T-helper 17 cell (primary cell): ENCODE measurements at places on chromosomes 6 and 20. TPM values are rescaled to one million over a fixed set of nuclear protein-coding genes. Genes with fewer than 3 reads are reported as not detected.

The PRICKLE4 gene
- not detected for total RNA-seq

The KCNK16 gene
- not detected for total RNA-seq

The ARFGEF2 gene
- 24.1 TPM for total RNA-seq

DNA sequence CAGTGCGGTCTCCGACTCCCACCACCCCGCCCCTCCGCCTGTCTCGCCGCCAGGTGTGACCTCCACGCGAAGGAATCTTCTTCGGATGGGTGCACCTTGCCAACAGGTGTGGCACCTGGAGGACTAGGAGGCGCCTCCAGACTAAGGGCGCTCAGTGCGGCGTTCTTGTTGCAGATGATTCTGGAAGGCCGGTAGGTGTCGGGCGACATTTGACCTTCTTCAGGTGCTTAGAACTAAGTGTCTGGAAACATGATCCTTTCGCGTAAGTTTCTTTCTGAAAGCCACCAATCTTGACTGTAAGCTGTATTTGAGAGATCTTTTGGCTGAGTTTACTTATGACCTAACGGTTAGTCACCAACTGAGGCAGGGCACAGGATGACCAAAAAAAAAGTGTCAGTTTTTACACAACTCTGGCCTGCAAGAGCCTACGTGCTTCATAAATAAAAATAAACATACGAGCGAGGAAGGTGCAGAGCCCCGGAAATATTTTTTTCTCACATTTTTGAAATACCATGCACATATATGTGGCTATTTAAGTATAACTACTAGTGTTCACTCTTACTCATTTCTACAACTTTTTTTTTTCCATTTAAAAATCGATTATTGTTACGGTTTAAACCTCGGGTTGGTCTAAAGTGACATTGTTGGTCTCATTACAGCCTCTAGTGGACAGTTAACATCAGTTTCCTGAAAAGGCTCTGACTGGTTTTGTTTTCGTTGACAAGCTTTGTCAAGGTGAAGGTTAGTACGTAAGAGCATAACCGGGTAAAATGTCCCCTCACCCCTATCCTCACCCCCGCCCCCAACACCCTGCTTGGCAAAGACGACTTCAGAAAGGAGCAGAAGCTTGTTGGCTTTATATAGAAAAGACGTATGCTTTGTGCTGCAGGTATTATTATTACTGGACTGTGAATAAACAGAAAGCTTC is 1.6 kb upstream of the ATXN1 start:
- H3K4me3 ChIP-seq, result peak overlapping the region; percentile 99
- H3K4me1 ChIP-seq, result peaks cover 45% of the 10 kb centered on the region
- peaks cover 4% of the 10 kb centered on the region for H3K36me3 ChIP-seq
- H3K27ac ChIP-seq, result peak overlapping the region; percentile 99

DNA sequence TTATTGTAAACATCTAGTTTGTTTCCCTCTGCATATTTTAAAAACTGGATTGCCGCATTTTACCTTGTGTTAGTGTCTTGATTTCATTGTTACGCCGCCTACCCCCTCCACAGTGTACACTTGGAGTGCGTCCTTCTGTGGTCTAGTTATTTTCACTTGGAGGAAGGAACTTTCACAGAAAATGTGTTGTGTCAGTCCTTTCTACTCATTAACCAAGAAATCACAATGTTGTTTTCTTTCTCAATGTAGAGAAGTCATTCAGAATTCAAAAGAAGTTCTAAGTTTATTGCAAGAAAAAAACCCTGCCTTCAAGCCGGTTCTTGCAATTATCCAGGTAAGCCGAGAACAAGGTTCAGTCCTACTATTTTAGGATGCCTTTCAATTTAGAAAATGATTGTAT is 10.3 kb downstream of the MTHFD1L start:
- H3K4me1 ChIP-seq, result peaks cover 11% of the 10 kb centered on the region
- DNase-seq, result no peak
- peaks cover 4% of the 10 kb centered on the region for H3K36me3 ChIP-seq
- H3K27ac ChIP-seq, result no peak overlapping the region
- no peaks in the 10 kb centered on the region for H3K27me3 ChIP-seq

DNA sequence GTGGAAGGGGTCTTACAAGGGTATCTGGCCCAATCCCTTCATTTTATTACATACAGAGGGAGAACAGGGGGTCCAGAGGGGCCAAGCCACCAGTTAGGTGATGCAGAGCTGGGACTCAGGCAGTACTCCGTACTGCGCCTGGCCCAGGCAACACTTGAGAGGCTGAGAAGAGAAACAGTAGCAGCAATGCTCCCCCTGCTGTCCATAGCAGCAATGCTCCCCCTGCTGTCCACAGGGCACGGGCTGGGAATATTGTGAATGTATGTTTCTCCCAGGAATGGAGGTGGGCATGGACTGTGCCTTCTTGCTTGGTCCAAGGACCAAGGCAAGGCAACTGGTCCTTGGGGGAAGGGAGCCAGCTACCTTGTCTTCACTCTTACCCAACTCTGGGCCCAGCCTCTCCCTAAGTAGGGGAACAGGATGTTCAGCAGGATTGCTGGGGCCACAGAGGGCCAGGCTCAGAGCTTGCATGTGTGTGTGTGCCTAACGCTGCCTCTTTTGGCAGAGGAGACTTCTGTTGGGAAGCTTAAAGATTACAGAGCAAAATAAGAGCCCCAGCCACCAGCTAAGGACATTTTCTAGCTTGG is 14.8 kb upstream of the FAM83C start:
- no peak for DNase-seq
- no peaks in the 10 kb centered on the region for H3K36me3 ChIP-seq
- peaks cover 8% of the 10 kb centered on the region for H3K4me1 ChIP-seq

DNA sequence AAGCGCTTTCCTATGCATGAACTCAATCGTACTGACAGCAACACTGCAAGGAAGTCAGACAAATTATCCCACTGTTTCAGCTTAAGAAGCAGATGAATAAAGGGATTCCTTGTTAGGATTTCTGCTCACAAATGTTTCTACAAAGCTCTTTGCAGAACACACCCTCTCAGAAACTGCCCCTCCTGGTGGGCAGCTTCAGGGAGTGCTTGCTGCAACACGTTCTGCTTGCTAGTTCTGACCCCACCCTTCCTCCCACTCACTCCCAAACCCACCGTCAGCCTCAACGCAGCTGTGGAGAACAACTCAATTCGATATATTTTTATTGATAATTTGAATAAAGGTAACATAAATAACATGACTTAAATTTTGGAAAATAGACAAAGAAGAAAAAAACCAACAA is 250.8 kb upstream of the PRDM1 start:
- H3K36me3 ChIP-seq, result no peaks in the 10 kb centered on the region
- H3K4me1 ChIP-seq, result peaks cover 5% of the 10 kb centered on the region
- no peak overlapping the region for H3K27ac ChIP-seq

DNA sequence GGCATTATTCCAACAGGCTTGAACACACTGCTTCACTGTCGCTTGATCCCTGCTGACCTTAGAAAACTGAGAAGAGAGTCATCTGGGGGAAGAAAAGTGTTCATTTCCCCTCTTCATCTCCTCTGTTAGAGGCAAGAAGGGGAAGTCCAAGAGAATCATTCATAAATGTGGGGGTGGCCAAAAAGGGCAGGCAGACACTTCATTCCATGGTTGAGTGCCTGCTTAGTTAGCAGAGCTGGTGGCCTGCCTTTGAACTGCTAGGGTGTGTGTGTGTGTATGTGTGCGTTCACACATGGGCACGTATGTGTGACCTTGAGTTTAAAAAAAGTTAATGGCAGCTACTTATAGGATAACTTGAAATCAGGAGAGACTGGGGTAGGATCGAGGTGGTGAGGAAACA is 39.4 kb upstream of the RFPL4B start:
- no peak overlapping the region for H3K27ac ChIP-seq
- no peaks in the 10 kb centered on the region for H3K36me3 ChIP-seq
- DNase-seq, result no peak
- H3K4me1 ChIP-seq, result peaks cover 2% of the 10 kb centered on the region
- H3K27me3 ChIP-seq, result peaks cover 62% of the 10 kb centered on the region
- no peak overlapping the region for H3K4me3 ChIP-seq

GRCh38 chr6:133129556-133129955 is 111.6 kb upstream of the EYA4 start:
- H3K27me3 ChIP-seq, result no peaks in the 10 kb centered on the region
- no peak overlapping the region for H3K4me3 ChIP-seq
- H3K4me1 ChIP-seq, result no peaks in the 10 kb centered on the region

DNA sequence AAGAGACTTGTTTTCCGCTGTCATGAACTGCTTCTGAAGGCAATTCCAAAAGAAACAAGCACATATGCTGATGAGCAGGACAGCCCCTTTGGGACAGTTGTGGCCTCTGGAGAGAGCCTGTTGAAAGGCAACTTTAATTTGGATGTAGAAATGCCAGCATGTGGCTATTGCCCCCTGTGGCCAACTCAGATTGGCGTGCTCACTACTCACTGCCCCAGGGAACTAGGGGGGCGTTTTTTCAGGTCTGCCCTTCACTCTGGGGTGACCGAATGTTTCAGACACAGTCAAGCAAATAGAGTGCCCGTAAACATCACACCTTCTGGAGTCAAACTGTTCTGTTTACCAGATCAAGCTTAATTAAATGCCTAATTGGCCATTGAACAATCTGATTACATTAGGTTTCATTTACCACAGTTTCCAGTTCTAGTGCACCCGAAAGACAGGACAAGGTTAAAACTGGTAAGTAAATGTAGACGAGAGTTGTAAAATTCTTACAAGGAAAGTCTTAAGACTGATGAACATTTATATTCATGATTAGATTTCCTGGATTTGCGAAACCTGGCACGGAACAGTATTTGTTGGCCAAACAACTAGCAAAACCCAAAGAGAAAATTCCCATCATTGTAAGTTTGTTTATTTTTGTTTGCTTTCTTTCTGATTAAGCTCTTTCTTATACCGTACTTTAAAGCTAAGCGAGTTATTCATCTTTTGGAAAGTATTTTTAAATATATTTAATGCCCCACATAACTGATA is 75.9 kb upstream of the SYNJ2 start:
- DNase-seq, result no peak
- no peak overlapping the region for H3K4me3 ChIP-seq
- H3K4me1 ChIP-seq, result peaks cover 5% of the 10 kb centered on the region
- H3K36me3 ChIP-seq, result peaks cover 9% of the 10 kb centered on the region
- H3K27ac ChIP-seq, result no peak overlapping the region

- no peaks in the 10 kb centered on the region for H3K27me3 ChIP-seq
- DNase-seq, result no peak
- no peak overlapping the region for H3K4me3 ChIP-seq
- no peak overlapping the region for H3K27ac ChIP-seq
- H3K36me3 ChIP-seq, result peaks cover 2% of the 10 kb centered on the region
- peaks cover 6% of the 10 kb centered on the region for H3K4me1 ChIP-seq
These were observed 293.5 kb downstream of the CDKAL1 start for GRCh38 chr6:20827798-20828197.

DNA sequence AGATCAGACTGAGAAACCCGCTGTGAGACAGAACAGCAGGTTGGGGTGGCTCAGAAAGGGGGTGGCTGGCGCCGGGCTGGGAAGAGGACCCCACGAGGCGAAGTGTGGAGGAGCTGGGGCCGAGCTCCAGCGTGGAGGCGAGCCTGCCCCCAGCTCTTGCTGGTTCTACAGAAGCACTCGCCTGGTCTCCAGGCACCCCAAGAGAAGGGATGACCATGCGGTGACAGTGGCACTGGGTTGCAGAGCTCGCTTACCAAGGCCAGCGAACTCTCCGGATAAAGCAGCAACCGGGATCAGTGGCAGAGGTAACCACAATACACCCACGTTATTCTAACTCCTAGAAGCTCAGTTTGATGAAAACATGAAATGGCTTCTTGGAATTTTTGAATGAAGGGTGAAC is 26.5 kb downstream of the THBS2 start:
- no peak overlapping the region for H3K4me3 ChIP-seq
- DNase-seq, result no peak
- H3K36me3 ChIP-seq, result no peaks in the 10 kb centered on the region

DNA sequence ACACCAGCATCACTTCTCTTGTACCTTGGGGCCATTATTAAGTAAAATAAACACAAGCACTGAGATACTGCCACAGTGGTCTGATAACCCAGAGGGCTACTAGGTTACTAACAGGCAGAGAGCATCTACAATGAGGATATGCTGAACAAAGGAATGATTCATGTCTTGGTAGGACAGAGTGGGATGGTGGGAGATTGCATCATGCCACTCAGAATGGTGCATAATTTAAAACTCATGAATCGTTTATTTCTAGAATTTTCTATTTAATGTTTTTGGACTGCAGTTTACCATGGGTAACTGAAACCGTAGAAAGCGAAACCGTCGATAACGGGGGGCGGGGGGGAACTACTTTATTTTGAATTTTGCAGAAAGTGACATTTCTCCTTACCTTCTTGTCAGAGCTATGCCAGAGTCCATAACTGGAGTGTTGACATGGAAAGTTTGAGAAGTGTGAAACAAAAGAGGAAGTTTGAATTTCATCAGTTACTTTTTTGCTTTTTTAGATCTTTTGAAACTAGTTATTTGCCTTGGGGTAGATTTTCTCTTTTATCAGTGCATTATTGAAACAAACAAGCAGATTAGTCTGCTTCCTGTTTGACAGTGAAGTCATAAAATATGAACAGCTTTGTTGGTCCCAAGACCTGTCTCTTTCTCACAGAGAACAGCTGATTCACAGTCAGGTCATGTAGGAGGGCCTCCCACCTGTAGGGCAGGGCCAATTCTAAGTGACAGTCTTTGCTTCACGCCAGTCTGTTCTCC is 124.9 kb downstream of the KLHL32 start:
- H3K36me3 ChIP-seq, result peaks cover 2% of the 10 kb centered on the region
- peak overlapping the region; percentile 14 for H3K27ac ChIP-seq
- H3K4me1 ChIP-seq, result peaks cover 5% of the 10 kb centered on the region
- no peak overlapping the region for H3K4me3 ChIP-seq
- DNase-seq, result no peak

GRCh38 chr6:131065824-131066171 is 2.8 kb upstream of the EPB41L2 start:
- no peaks in the 10 kb centered on the region for H3K27me3 ChIP-seq
- H3K27ac ChIP-seq, result no peak overlapping the region
- no peak overlapping the region for H3K4me3 ChIP-seq
- peaks cover 10% of the 10 kb centered on the region for H3K4me1 ChIP-seq
- H3K36me3 ChIP-seq, result no peaks in the 10 kb centered on the region

DNA sequence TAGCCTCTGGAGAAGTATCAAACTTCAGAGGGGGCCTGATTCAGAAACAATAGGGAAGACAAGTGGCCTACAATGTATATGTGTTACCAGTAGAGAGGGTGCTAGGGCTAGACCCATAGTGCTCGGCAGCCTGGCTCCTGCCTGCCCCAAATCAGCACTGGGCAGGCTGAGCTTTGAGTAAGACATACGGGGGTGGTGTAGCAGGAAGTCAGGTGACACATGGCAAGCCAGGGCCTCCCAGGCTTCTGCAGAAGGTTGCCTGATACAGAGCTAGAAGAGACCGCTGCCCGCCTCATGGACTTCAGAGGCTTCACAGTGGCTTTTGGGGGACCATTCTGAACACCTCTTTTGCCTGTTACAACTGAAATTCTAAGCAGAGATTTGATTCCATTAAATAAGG is 43.4 kb downstream of the RALY start:
- peak overlapping the region; percentile 63 for H3K4me3 ChIP-seq
- H3K4me1 ChIP-seq, result peaks cover 66% of the 10 kb centered on the region
- no peaks in the 10 kb centered on the region for H3K27me3 ChIP-seq
- peak overlapping the region; percentile 81 for H3K27ac ChIP-seq

DNA sequence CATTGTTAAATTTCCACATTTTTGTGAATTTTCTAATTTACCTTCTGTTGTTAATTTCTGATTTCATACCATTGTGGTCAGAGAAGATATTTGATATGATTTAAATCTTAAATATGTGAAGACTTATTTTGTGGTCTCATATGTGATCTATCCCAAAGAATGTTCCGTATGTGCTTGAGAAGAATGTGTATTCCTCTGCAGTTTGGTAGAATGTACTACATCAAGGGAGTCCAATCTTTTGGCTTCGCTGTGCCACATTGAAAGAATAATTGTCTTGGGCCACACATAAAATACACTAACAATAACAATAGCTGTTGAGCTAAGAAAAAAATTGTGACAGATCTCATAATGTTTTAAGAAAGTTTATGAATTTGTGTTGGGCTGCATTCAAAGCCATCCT is 176.2 kb upstream of the PRND start:
- no peaks in the 10 kb centered on the region for H3K4me1 ChIP-seq
- H3K4me3 ChIP-seq, result no peak overlapping the region
- H3K36me3 ChIP-seq, result no peaks in the 10 kb centered on the region
- H3K27ac ChIP-seq, result no peak overlapping the region
